ENCODE measurements at places on chromosomes 3 and 15.

DNA sequence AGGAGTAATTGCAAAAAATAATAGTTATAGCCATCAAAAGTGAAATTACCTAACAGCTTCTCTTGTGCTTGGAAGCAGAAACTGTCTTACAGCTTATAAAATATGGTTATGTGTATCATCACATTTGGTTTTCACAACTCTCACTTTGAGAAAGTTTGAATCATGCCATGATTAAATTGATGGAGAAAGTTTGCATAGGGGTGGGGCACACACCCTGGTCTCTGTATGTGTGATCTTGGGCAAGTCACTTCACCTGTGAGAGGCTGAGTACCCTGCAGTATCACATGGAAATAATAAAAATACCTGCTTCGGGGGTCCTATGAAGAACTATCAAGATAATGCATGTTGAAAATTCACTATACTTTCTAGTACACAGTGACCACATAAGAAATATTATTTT, 471.4 kb downstream of the RAP2B start:
- no peak for DNase-seq

DNA sequence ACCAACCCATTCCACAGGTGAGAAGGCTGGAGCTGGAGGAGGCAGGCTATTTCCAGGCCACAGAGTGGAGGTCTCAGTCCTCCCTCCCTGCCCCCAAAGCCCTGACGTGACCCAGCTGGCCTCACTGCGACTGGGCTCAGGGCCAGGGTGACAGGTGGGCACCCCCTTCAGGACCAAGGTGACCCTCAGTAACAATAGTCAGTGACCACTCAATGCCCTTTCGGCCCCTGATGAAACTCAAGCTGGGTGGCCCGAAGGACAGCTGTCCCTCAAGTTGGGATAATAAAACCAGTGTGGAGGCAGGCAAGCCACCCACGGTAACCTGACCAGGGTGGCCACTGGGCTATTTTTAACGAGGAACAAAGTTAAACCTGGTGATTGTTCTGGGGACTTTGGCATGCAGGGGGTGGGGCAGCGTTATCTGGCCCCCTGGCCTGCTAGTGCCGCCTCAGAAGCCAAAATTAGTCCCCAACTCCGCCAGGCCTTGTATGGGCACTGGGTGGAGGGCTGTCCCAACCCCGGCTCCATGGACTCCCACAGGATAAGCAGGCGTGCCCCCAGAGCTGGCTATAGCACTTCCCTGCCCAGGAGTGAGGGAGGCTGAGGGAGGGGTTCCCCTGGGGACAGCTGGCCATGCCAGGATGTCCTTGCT, 1.1 kb downstream of the TNNC1 start:
- DNase-seq: peak; percentile 34

DNA sequence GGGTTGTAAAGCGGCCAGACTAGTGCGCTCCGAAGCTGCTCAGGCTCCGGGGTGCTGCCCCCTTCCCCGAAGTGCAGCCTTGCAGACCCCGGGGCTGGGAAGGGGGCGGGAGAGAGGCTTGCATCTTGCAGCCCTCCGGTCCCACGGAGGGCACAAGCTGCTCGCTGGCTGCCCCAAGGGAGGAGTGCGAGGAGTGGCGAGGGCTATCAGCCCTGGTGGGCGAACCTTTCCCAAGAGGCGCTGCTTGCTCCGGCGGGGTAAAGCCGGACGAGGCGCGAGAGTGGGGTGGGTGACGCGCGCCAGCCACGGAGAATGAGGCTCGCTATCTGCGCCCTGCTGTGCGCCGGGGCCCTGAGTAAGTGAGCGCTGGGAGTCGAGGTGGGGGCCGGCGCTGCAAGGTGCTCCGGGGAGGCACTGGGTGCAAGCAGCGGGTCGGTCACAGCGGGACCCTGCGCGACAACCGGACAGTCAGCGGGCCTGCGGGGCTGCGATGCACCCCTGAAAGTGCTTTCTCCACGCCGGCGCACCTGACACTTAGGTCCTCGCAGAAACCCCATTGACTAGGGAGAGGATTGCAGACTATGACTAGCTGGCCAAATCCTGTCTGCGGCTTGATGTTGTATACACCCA, 12.7 kb upstream of the TOPBP1 start:
- DNase-seq: no peak

GRCh38 chr3:192844836-192845525, 72.7 kb downstream of the MB21D2 start:
- no peak for DNase-seq

- peak; percentile 69 for DNase-seq
Observed at GRCh38 chr15:20646529-20647142, 105.0 kb upstream of the GOLGA6L6 start.

DNA sequence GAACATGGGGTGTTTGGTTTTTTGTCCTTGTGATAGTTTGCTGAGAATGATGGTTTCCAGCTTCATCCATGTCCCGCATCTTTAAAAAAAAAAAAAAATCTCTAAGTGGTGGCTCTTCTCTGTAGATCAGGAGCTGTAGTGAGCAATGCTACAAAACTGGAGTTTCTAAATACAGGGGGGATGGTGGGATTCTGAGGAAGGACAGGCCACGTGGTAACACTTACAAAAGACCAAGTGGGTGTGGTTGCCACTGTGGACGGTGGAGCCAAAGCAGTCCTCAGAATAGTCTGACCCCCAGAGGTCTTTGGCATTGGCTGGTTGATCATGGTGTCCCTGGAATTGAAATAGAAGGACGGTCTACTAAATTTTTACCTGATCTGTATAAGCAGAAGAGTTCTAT, 7.7 kb downstream of the CCRL2 start:
- no peak for DNase-seq

GRCh38 chr3:87333393-87333892, 57.1 kb upstream of the POU1F1 start:
- DNase-seq: peak; percentile 75

- DNase-seq: peak; percentile 16
Observed at GRCh38 chr3:70999730-71000129, 583.8 kb downstream of the FOXP1 start.
